ENCODE measurements at places on chromosomes 13 and 19. TPM values are rescaled to one million over a fixed set of nuclear protein-coding genes. Genes with fewer than 3 reads are reported as not detected.

Gene C19orf73
- 0.89 TPM for total RNA-seq

GRCh38 chr13:67292886-67293285 lies 62.8 kb upstream of the PCDH9 start:
- DNase-seq, result no peak

DNA sequence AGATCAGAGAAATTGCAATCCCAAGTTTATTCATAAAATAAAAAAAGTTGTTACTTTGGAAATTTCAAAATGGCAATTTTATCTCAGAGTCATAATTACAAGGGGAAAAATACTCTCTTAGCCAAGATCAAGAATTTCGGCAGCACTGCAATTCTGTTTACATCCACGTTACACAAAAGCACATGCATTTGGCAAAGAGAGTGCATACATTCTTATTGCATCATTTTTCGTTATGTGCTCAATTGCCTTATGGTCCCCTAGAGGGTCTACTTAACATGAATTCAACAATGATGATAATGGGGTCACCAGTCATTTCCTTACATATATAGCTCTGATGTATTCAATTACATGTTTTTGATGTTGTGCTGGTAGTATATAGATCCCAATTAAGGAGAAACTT lies 498.0 kb downstream of the DIAPH3 start:
- no peak for DNase-seq

DNA sequence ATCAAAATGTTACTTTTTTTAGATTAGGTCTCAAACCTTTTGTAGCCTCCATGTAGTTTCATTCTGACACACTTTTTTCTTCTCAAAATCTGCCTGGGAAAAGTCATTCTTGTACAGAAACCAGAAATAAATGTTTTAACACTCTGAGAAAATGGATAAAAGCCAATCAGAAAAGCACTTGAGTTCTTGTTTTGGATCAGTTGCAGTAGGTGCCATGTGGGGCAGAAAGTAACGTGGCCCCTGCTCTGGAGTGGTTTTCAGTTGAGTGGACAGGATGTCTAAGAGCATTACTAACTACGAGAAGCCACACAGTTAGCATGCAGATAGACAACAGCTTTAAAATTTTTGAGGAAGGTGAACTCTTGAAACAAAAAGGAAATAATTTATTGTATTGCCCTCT lies 19.1 kb downstream of the GPR183 start:
- DNase-seq, result no peak

Gene ZNF547
- total RNA-seq, result 3.2 TPM

- DNase-seq, result peak; percentile 68
Measured at GRCh38 chr19:4113398-4114088, 10.4 kb downstream of the MAP2K2 start.

Gene LILRB3
- 106 TPM for total RNA-seq

Gene KASH5
- total RNA-seq, result not detected

DNA sequence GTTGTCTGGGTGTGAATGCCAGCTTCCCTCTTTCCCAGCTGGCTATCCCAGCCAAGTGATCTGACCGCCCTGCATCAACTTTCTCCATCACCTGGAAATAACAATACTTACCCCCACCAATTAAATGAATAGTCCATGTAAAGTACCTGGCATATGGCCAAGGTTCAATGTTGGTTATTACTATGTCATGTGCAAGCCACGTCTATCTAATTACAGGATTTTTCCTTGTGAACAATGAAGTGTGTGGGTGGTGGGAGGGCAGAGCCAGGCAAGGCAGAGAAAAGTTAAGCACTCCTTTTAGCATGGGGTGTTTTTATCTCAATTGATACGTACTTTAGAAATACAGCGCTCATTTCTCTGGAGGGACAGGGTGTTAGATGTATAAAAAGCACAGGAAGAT lies 121.1 kb downstream of the NHLRC3 start:
- DNase-seq, result no peak

Gene NALCN
- 0.30 TPM for total RNA-seq

Gene ABHD13
- total RNA-seq, result 9.2 TPM

GRCh38 chr19:50820549-50821247 lies 2.9 kb downstream of the KLK1 start:
- no peak for DNase-seq

GRCh38 chr19:32829345-32829896 lies 40.1 kb downstream of the SLC7A9 start:
- DNase-seq, result no peak

DNA sequence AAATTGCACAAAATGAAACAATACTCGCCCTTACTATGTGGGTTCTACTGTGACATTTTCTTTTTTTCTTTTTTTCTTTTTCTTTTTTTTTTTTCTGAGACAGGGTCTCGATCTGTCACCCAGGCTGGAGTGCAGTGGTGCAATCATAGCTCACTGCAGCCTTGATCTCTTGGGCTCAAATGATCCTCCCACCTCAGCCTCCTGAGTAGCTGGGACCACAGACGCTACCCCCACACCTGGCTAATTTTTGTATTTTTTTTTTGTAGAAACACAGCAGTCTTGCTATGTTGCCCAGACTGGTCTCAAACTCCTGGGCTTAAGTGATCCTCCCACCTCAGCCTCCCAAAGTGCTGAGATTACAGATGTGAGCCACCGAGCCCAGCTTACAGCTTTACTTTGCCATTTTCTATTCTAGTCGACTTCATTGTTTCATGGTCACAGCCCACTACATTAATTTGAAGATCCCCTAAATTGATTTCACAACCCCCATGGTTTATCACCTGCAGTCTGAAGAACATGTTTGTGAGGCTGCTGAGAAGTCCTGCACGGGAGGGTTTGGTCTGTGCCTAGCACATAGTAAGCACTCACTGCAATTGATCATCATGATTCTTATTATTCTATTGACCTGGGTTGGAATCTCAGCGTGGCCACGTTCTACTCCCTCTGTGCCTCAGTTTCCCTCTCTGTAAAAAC lies 3.8 kb downstream of the BCL3 start:
- DNase-seq, result no peak

DNA sequence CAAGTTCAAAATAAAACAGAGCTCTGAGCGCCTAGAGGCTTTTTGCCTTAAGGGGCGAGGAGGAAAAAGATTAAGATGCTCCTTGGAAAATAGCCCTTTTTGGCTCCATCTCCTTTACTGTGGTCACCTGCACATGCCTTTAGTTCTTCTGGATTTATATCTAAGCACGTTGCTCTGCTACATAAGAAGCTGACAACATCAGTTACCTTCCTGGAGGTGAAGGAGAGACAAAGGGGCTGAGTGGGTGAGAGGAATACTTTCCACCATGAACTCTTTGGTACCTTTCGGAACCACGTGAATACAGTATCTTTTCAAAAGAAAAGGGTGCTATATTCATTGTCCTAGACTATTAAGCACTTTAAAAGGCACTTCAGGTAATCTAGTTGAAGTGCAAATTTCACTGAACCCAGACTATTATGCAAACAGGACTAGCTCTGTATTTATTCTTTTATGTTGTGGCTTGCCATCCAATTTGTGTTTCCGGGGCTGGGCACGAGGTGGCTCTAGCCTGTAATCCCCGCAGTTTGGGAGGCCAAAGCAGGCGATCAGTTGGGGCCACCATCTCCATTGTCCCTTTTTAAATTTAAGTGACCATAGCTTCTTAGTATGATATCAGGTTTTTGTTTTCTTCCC lies 201.5 kb downstream of the TM9SF2 start:
- no peak for DNase-seq

Gene ZNF345
- 4.9 TPM for total RNA-seq

GRCh38 chr13:41054212-41054877 lies 7.0 kb upstream of the WBP4 start:
- no peak for DNase-seq

Gene ADGRE2
- total RNA-seq, result 14.4 TPM

DNA sequence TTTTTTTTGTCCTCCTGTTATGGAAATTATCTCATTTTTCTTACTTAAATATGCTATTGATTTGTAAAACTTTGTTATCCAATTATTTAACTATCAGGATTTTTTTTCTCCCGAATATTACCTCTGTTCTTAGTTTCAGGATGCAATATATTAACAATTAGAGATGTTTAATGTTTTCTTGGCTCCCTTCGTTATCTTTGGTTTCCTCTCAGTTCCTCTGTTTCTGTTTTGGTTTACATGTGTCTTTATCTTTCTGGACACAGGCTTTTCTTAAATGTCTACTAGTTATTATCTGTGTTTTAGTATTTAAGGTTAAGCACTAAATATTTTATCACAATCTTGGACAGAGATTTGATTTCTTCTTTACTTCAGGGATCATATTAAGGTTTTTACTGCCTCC lies 462.2 kb upstream of the SLC10A2 start:
- DNase-seq, result no peak

GRCh38 chr13:39378306-39378705 lies 224.7 kb downstream of the LHFPL6 start:
- DNase-seq, result no peak

Gene ABCA7
- total RNA-seq, result 224 TPM

Gene TGFB1
- 61.0 TPM for total RNA-seq

- DNase-seq, result no peak
Measured at GRCh38 chr19:7823686-7824301, 6.2 kb upstream of the EVI5L start.

GRCh38 chr19:10474962-10475451 lies 28.1 kb downstream of the KEAP1 start:
- no peak for DNase-seq

Gene CYP4F12
- total RNA-seq, result 16.8 TPM

Gene TMEM255B
- 19.9 TPM for total RNA-seq

- DNase-seq, result no peak
Measured at GRCh38 chr13:95117092-95117491, 184.2 kb downstream of the ABCC4 start.

DNA sequence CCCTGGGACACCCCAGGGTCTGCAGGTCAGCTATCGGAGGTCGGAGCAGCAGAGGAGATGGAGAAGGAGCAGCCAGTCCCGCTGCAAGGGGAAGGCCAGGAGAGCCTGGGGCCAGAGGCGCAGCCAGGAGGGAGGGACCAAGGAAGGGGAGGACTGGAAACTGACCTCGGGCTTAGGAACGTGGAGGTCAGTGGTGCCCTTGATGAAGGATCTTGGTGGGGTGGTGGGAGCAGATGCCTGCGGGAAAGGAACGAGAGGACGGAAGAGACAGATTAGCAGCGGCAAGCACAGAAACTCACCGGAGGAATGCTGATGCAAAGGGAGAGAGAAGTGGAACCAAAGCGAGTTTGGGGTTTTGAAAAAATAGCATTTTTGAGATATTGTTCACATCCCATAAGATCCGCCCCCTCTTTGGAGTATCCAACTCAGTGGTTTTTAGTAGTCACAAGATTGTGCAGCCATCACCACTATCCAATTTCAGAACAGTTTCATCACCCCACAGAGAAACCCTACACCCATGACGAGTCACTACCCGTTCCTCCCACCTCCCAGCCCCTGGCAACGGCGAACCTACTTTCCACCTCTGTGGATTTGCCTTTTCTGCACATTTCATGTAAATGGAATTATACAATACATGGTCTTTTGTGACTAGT lies 22.1 kb downstream of the PLEKHF1 start:
- no peak for DNase-seq

Gene C3
- 833 TPM for total RNA-seq

DNA sequence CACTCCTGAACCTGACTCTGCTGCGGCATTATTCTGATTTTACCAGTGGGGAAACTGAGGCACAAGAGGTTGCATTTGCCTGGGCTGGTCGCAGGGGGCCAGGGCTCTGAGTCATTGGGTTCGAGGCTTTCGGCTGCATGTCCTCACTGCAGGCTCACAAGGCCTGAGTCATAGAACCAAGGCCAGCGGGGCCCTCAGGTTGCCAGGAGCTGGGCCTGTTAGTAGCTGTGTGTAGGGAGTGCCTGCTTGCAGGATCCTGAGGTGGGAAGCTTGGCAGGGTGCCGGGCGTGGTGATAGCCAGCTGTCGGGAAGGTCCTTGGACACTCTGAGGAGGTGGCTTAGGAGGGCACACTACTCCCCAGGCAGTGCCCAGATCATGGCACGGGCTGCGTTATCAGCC lies 21.6 kb upstream of the F2RL3 start:
- no peak for DNase-seq

DNA sequence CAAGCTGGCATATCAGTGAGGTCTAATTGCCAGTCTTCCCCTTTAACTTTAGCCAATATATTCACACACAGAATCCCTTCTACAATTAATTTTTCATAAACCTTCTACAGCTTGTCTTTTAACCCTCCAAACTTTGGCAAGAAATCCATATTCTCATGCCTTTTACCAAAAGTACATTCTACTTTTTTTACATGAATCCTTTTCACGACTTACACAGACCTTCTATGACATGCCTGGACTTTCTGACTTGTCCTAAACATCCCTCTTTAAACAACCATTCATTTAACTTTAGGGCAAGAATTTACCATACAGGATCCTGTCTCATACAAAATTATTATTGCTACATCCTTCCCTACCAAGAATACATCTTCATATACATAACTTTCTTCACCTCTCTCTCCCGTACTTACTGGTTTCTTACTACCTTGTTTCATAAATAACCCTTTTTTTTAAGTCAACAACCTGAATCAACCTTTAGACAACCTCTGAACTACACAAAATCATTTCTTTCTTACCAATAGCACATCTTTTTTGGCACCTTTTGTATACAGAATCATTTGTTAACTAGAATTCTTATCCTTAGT lies 23.5 kb downstream of the ZNF544 start:
- no peak for DNase-seq

Gene ZNF738
- total RNA-seq, result 6.3 TPM

- no peak for DNase-seq
Measured at GRCh38 chr19:43564800-43565199, 10.5 kb downstream of the XRCC1 start.

Gene FOXA3
- not detected for total RNA-seq

Gene CASP14
- total RNA-seq, result not detected

DNA sequence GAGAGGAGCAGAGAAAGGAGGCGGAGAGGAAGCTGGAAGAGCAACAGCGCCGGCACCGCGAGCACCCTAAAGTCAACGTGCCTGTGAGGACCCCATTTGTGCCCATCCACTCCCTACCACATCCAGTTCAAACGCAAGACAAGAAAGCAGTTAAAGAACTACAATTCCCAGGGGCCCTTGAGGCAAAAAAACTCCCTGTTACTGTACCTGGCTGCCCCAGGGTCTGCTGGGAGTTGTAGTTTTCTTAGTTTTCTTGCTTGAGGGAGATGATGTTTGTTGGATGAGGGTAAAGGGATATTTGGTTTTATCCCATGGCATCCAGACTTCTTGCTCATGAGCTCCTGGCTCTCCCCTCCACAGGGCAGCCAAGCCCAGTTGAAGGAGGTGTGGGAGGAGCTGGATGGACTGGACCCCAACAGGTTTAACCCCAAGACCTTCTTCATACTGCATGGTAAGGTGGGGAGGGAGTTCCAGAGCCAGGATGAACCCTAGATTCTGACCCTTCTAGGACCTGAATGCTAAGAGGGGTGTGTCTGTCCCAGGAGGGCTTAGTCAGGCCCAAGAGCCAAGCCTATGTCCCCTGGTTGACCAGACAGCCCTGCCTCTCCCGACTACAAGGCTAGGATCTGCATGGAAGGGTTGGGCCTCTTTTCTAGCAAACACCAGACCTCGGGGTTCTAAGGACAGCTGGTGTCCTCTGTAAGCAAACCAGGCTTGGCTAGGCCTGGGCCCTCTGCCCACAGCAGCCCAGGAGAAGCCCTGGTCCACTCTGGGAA lies 13.2 kb downstream of the NUCB1 start:
- no peak for DNase-seq

Gene C19orf67
- total RNA-seq, result not detected

- DNase-seq, result no peak
Measured at GRCh38 chr19:51901860-51902259, 3.0 kb downstream of the ZNF649 start.
